Cardiac septum (tissue), 1 donor: ENCODE measurements at places on chromosomes 11 and 22. TPM values are rescaled to one million over a fixed set of nuclear protein-coding genes. Genes with fewer than 3 reads are reported as not detected.

The MUC5AC gene
- not detected for total RNA-seq

The SCGB1C1 gene
- total RNA-seq, result not detected

The FKBP2 gene
- total RNA-seq, result 57.8 TPM

The MMP13 gene
- total RNA-seq, result not detected

The SLCO2B1 gene
- 14.3 TPM for total RNA-seq

The MIAT gene
- 1.3 TPM for total RNA-seq

The FAM227A gene
- 0.46 TPM for total RNA-seq

The C11orf65 gene
- 0.62 TPM for total RNA-seq

The NUDT8 gene
- total RNA-seq, result 31.4 TPM

The GRM5 gene
- 0.13 TPM for total RNA-seq

The OTOG gene
- not detected for total RNA-seq

The CENPM gene
- 0.24 TPM for total RNA-seq

The NARS2 gene
- 9.9 TPM for total RNA-seq

The KCNQ1OT1 gene
- total RNA-seq, result 0.57 TPM

The CD3E gene
- 0.48 TPM for total RNA-seq
